Skin of body (tissue), 3 donors: ENCODE measurements at places on chromosomes 5 and 9. TPM values are rescaled to one million over a fixed set of nuclear protein-coding genes. Genes with fewer than 3 reads are reported as not detected.

- no peak for DNase-seq
Measured at GRCh38 chr9:36118201-36118600, 18.3 kb upstream of the GLIPR2 start.

TEX48 gene
- total RNA-seq, result not detected

- DNase-seq, result no peak
Measured at GRCh38 chr5:38162625-38163024, 95.7 kb upstream of the EGFLAM start.

GRCh38 chr9:113863345-113863744, 12.8 kb upstream of the ZNF618 start:
- DNase-seq, result no peak

- DNase-seq, result no peak
Measured at GRCh38 chr9:98719055-98719454, 10.3 kb upstream of the GABBR2 start.

DNA sequence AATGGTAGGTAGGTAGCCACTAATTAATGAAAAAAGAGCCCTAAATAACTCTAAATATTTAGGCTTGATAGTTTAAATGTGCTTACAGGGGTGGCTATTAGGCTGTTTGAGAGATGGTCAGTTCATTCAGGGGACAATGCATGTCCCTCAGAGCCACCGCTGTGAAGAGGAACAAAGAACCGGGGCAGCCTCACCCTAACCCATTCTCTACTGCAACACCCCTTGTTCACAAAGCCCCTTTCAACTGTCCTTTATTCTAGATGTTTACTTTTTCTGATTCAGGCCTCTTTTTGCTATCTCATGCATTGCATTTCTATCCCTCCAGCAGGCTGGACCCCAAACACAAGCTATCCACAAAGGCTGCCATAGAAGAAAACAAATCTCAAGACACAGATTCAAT, 906.7 kb downstream of the NR2F1-AS1 start:
- DNase-seq, result no peak

- no peak for DNase-seq
Measured at GRCh38 chr5:172541099-172541772, 86.9 kb upstream of the SH3PXD2B start.

DNA sequence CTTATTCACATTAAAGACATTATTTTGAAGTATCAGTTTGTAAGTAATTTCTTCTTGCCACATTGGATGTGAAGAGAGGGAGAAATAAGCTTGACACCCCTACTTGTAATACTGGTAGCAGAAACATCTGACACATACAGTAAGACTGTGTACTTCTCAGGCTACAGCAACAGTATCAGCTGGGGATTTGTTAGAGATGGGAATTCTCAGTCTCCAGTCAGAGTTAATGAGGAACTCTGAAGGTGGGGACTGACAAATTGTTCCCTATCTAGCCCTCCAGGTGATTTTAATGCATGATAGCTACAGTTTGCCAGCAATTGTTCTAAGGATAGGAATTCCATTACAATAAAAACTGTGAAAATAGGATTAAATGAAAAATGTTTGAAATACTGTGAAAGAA, 524.8 kb downstream of the PRR16 start:
- DNase-seq, result no peak

DMRTA1 gene
- total RNA-seq, result 0.79 TPM

DNA sequence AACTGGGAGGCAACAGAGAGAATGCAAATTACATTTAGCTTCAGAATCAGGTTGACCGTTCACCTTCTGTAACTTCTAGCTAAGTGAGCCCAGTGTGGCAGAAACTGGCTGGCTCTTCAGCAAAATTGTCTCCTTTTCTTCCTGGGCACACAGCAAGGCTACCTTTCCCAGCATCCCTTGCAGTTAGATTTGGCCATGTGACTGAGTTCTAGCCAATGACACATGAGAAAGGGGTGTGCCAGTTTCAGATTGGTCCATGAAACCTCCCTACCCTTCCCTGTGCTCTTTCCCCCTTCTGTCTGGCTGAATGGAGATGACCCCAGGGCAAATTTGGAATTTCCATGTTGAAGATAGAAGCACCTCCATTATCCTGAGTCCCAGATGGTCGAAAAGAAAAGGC, 72.5 kb upstream of the SMIM23 start:
- no peak for DNase-seq

CHSY3 gene
- total RNA-seq, result 9.6 TPM

DNA sequence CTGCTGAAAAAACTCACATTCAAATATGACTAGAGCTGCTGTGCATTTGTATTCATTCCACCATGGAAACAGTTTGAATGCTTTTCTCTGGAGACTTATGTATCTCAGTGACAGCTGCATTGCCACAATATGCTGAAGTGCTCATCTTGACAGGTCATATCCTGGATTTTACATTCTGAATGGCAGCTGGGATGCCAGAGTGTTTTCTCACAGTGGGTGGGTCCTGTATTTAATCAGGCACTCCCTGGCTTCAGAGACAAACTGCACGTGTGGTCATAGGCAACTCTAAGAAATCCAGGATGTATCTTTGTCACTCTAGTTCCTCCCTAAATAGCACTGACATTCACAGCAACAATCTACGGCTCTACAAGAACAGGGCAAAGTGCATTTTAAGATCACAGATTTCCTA, 75.6 kb downstream of the ST8SIA4 start:
- DNase-seq, result peak; percentile 39

DNA sequence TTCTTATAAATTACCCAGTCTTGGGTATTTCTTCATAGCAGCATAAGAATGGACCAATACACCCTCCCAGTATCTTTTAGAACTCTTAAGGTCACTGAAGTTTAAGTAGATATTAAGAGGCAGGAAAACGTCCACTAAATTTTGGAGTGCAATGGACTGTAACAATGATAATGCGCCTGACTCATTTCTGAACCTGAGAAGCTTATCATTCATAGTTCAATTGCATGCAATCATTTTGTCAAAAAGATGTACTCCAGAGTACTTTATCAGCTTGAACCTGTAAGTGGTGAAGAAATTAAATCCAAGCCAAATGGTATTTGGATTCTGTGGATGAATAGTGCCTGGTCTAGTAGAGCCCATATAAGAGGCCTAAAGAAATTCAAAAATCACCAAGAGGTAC, 196.5 kb upstream of the CDH9 start:
- DNase-seq, result no peak

DNA sequence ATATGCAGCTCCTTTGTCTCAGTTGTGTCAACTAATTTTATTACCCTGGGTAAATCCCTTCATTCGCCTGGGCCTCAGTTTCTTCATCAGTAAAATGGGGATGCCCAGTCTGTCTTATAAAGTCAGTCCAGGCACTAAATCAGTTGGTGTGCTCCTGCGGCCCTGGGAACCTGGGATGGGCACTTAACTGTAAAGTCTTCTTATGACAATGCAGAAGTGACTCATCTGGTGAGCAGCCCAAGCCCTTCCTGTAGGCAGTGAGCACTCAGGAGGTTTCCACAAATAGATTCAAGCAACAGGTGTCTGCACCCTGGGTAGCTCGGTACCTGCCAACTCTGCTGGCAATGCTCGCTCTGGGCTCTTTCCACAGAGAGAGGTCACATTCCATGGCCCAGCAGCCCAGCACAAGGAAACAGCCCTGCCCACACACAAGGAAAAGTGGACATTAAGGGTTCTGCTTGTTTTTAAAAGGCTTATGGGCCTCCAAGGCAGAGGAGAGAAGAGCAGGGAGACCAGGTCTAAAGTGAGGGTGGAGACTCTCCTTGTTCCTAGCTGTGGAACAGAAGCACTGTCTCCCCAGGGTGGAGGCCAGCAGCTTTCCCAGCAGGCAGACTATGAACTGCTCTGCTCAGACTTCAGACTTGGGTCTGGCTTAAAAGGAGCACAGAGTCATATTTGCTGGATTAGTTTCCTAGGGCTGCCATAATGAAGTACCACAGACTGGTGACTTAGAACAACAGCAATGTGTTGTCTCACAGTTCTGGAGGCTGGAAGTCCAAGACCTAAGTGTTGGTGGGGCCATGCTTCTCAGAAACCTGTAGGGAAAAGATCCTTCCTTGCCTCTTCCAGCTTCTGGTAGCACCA, 89.7 kb upstream of the ADRA1B start:
- no peak for DNase-seq

DNA sequence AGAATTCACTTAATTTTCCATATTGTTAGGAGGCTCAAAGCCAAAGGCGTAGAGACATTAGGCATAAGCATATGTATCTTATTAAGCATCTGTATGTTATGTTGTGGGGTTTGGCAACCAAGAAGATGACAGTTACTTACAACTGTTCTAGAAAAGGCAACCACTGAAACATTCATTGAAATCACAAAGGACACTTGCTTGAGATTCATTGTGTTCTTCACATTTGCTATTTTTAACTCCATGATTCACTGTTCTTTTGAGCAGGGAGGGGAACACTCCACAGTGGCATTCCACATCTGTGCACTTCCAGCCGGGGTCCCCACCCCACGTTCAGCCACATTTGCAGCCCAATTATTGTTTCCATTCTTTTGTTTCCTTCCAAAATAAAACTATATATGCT, 107.1 kb downstream of the PALM2AKAP2 start:
- DNase-seq, result peak; percentile 96

DNA sequence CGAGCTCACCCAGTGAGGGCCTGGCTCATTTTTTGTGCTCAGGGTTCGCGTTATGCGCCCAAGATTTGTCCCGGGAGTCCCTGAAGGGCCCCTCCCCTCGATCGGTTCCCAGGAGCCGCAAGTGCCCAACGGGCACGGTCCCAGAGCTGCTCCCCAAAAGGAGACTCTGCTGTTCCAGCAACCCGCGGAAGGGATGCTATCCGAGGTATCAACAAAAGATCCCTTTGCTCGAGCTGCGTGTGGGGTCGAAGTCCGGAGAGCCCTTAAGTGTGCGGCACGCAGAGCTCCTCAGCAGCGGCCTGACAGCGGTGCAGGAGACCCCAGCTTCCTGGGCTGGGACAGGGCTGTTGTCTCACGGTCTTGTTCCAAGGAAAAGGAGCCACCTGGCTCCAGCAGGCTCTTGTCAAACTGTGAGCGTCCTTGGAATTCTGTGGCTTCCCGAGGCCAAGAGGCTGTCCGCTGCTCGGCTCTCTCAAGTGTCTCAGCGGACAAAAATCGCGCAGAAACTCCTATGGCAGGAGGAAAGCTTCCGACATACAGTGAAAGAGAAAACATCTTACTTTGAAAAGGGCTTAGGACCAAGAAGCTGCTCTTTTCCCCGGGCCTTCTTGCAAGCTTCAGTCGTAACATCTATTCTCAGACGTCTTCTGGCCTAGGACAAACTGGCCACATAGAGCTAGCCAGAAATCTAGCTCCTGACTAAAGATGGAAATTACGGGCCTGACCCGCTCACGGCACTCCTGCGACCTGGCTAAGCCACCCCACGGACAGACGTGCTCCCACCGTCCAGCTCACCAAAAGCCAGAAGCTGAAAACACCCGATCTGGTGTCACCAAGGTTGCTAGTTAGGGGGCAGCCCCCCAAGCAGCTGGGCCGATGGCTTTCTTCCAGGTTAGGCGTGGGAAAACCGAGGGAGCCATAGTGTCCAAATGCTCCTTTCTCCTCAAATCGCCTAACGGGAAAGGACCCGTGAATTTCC, 2.6 kb upstream of the FOXB2 start:
- DNase-seq, result no peak

DNA sequence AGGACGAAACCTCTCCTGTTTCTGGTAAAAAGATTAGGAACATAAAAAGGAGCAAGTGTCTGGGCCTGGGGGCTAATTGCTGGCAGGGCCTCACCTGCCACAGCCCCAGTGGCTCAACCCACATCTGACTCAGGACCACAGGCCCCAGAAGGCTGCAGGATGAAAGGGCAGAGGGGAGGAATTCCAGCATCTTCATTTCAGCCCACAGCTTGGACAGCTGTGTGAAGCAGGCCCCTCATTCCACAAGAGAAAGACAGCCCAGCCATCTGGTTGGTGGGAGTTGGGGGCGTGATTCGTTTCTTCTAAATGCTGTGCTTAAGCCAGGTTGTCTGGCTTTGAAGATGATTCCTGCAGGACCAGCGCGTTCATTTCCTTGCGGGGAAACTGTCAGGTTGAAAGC, 29.1 kb downstream of the NKX2-5 start:
- DNase-seq, result no peak

GRCh38 chr5:95720094-95720786, 10.9 kb upstream of the RHOBTB3 start:
- DNase-seq, result peak; percentile 27

DNA sequence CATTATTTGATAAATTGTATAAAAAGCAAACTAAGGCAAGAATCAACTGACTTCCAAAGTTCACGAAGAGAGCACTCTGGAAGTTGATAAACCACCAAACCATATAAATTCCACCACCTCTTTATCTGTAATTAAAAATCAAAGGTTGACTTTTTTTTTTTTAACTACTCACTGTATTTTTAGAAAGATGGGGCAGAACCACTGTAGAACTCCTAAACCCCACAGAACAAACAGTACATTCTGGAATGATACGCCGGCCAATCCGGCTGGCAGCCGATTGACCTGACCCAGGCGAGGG, 435 bp upstream of the CCNG1 start:
- no peak for DNase-seq
